Stimulated activated CD8-positive, alpha-beta memory T cell treated with anti-CD3 and anti-CD28 coated beads, Interleukin-12 subunit alpha, Interleukin-12 subunit beta, amount 100 ng/mL, for 1 hour (primary cell): ENCODE measurements at places on chromosomes 6 and 20.

DNA sequence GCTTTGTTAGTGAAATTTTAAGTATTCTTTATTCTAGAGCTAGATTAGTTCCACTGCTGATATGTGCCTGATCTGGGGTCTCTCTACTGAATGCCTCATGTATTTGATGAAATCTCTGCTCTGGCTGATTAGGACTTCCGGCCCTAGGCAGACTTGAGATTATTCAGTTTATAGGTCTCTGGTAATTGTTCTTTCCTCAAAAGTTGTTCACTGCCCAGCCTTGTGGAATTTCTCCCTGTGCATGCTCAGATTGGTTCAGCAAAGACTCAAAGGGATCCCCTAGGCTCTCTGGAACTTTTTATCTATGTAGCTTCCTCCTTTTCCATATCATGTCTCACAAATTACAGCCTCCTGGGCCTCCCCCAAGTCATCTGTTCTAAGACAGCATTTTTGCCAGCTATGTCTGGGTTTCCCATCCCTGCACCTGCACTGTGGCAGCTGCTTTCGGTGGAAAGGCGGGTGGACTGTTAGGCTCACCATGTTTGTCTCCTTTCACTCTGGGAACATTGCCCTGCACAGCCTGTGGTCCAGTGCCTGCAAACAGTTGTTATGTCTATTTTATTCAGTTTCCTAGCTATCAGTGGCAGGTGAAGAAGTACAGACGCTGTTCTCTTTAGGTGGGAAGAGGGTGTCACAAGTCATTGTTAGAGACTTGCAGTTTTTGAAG, 73.7 kb downstream of the RPP40 start:
- no peak for DNase-seq

DNA sequence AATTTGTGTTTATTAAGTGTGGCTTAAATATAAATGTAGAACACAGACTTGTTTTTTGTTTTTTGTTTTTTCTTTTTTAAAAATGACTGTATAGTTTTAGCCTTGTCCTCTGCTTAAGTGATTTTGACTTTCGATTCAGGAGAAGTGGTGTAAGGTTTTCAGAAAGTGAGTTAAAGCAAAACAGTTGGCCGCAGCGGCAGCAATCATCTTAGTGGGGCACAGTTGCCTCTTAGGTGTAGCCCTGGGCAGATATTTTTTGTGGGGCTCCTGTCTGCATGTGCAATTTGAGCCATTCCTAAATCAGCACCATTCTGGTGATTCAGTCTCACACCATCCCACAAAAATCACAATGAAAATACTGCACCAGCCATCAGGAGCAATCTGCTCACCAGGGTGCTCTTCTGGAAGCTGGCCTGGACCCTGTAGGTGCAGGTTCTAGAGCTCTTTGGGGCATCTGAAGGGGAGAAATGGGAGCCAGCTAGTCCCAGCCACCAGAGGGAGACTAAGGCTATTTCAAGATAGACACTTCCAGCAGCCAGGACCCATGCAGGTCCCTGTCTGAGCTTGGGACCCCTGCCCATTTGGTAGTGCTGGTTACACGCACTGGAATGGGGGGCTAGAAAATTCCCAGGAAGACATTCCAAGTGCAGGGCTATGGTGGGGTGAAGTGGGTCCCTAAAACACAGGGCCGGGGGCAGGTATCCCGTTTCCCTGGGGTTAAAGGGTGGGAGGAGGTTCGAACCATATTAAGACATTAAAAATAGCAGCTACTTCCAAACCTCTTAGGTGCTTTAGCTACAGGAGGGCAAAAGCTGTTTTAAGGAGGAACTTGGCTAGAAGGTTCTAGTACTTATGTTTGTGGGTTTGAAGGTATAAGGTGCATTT, 156.6 kb downstream of the NFATC2 start:
- no peak for DNase-seq

GRCh38 chr6:26241033-26241895, 123.7 kb upstream of the BTN3A2 start:
- no peak for DNase-seq

DNA sequence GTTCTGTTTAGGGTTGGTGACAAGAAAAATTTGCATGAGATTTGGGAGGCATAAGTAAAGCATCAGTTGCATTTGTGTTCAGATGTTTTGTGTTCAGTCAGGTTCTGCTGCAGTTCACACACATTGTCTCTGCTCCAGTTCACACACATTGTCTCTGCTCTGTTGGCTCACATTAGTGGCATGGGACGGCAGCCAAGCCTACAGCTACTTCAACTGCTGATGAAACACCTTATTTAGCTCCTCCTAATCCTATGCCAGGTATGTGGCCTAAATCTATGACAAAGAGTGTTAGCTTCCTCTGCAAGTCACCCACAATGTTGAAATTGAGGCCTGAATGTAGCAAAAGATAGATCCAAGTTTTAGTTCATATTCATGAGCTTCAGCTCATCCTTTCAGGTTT, 278.1 kb upstream of the SYNCRIP start:
- DNase-seq = no peak

DNA sequence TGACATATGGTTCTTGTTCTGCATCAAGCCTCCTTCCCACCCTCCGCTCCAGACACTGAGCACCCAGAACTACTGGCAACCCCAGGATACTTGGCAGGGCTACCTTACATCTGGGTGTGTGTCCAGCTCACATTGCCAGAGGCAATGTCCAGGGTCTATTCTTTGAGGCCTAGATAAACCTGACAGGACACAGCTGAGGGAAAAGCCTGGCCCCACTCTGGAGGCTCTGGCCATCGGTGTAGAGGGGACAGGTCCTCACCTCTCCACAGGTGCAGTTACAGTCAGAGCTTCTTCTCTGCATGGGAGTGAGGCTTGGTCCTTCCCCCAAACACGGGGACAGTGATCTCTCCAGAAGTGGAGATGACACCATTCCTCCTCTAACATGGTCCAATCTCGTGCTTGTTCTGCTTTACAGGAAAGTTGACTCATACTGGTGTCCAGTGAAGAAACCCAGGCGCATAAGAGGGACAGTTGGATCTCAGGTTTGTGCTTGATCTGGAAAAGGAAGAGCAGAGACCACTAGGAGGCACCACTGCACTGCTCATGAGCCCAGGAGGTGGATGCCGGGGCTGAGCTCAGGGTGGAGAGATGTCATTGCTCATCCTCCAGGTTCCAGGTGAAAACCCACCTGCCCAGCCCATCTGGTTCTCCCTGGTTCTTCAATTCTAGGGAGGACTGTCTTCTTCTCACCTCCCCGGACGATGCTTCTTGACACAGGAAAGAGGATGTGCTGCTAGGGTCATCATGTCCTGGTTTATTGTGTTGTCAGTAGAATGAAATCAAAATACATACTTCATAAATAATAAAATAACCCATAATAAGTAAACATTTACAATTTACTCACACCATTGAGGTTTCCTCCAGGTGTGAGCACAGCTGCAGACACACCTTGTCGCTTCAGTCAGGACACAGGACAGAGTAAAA, 14.7 kb downstream of the HLA-F start:
- DNase-seq = peak; percentile 54

DNA sequence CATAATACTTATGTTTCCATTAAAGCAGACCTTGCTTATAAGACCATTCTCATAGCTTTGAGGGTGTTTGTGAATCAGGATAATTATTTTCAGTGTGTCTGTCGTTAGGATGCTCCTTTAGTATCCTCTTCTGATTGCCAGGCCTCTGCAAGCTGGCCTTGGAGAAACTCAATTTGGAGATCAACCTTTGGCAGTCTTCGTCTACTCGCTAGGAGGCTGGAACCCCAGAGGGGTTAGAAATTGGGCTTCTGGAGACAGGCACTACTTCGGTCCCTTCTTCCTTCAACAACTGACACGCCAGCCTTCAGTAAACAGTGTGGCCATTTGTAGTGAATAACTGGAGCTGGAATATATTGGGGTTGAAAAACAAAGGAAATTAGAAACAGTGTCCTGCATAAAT, 100.8 kb upstream of the CITED2 start:
- DNase-seq = no peak

DNA sequence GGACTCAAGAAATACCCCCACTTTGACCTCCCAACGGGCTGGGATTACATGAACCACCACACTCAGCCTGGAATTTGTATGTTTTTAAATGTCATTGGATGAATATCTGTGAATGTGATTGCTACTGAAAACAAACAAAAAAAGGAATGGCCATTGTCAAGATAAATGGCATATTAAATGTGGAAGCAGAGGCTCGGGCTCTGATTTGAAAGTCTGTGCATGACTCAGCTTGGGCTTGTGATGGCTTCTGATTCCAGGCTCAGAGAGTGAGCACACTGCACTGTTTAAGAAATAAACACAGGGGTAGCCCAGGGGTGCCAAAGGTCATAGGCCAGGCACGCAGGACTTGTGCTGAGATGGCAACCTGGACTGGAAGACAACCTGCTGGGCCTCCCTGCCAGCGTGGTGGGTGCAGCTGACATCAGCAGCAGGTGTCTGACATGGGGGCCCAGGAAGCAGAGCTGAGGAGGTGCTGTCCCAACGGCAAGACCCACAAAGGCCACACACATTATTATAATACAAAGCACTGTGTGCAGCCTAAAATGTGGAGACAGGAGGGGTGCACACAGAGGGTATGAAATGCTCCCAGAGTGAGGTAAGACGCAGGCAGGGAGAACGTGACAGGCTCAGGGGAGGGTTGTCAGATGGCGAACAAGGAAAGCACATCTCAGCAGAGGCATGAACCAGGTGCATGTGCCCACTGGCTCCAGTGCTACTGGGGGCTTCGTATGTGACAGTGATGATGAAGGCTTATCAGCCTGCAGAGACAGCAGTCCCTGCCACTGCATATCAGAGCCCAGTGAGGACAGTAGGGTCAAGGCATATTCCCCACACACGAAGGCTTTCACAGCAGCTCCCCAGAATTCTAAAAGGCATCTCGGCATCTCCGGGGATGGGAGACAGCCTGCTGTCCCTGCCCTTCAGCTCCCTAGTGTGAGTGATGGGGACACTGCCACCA, 169.4 kb downstream of the SYNDIG1 start:
- no peak for DNase-seq

- DNase-seq = no peak
Measured at GRCh38 chr20:19770375-19770774, 12.3 kb downstream of the RIN2 start.

- no peak for DNase-seq
Measured at GRCh38 chr6:32085759-32086459, 23.2 kb downstream of the TNXB start.

DNA sequence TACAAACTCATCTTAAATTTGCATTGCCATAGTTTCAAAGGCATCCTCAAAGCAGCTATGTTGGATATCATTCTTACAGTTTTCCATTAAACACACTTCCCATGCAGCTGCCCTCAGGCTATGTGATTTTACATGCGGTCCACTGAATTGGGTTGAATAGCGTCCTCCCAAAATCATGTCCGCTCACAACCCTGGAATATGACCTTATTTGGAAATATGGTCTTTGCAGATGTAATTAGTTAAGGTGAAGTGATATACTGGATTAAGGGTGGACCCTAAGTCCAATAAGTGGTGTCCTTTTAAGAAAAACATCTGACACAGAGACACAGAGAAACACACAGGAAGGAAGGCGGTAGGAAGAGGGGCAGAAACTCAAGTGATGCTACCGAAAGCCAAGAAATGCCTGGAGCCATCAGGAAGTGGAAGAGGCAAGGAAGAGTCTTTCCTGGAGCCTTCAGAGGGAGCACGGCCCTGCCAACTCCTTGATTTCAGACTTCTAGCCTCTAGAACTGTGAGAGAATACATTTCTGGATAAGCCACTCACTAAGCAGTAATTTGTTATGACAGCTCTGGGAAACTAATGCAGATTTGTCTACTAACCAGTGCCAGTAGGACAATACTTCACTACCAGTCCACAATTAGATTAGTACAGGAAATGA, 42.7 kb upstream of the NHSL1 start:
- DNase-seq = no peak

- DNase-seq = no peak
Measured at GRCh38 chr6:44333273-44333919, 9.1 kb upstream of the SPATS1 start.

DNA sequence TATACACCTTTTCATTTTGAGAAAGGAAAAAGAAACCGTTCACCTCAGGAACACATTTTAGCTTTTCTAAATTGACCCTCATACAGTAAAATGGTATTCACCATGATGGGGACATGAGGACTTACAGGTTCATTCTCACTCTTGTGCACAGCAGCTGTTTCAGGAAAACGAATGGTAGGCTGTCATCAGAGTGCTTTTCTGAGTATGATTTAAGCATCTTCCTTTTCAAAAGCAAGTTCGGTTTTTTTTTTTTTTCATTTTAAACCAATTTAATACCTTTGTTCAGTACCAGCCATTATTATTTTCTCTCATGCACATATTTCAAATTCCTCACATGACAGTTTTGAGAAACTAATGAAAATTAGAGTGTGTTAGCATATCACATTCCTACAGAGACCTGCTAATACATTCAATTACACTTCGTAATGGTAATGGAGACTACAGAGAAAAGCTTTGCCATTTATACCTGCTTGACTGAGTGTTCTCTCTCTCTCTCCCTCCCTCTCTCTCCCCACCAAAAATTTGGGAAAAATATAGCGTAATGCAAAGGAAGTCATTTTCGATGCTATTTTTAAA, 129.2 kb downstream of the SAMD5 start:
- DNase-seq = no peak

DNA sequence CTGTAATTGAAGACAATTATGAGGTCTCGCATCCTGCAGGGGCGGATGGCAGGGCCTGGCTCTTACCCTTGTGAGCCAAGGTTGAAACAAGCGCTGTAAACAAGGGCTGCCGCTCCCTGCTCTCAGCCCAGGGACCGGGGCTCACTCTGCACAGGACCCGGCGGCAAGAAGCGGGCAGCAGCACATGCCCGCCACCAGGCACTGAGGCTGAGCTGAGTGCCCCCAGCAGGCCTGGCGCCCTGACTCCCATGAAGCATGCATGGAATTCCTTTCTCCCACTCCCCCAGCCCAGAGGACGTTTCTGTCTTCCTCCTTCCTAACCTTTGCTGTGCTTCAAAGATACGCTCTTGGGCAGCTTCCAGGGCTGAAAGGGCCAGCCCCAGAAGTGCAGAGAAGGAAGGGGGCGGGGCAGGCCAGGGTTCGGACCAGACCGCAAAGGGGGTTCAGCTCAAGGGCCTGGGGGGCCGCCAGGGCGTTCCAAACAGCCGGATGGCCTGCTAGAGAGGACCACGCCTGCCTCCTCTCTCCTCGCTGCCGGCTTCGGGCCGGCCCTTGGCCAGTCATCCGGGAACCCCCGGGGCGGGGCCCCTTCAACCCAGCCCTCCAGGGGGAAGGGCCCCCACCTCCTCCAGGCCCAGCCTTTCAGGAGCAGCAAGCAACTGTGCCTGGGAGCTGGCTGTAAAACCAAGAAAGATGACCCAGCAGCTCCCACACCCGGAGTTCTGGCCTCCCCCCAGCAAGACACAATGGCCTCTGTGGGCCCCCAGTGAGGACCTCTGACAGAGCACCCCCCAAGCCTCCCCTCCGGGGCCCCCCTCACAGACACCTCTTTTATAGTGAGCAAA, 109.9 kb downstream of the NOL4L start:
- DNase-seq = no peak

DNA sequence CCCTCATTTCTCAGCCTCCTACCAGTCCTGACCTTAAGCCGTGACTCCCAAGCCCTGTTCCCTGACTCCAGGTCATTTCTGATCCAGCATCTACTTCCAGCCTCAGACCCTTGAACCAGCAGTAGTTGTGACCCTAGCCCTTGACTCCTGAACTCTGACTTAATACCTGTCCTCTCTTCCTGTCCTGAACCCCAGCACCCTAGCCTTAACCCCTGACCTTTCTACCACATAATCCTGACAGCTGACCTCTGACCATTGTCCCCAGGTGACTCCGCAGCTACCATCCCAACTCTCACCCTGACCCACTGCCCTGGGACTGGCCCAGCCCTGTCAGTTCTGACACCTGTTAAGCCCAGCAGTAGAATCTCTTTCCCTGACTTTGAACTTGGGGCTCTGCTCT, 42.1 kb downstream of the MYH7B start:
- DNase-seq = no peak
